ENCODE measurements at places on chromosomes 3 and 15. TPM values are rescaled to one million over a fixed set of nuclear protein-coding genes. Genes with fewer than 3 reads are reported as not detected.

Gene SNTN
- total RNA-seq: not detected

Gene ZNF860
- total RNA-seq: 0.60 TPM

Gene KLHL40
- total RNA-seq: not detected

Gene TMC3
- total RNA-seq: not detected

Gene DHX30
- total RNA-seq: 57.2 TPM

Gene IGF2BP2
- total RNA-seq: 29.2 TPM

Gene DNAH12
- total RNA-seq: 1.6 TPM

Gene PRR20G
- total RNA-seq: not detected

Gene CNTN4
- total RNA-seq: not detected

Gene MESP2
- total RNA-seq: 1.8 TPM

Gene CNTN6
- total RNA-seq: not detected

Gene STARD9
- total RNA-seq: 5.9 TPM

Gene NEDD4
- total RNA-seq: 30.8 TPM

Gene ZNF148
- 30.3 TPM for total RNA-seq

Gene FBXL2
- 9.5 TPM for total RNA-seq

Gene CTXND1
- not detected for total RNA-seq

DNA sequence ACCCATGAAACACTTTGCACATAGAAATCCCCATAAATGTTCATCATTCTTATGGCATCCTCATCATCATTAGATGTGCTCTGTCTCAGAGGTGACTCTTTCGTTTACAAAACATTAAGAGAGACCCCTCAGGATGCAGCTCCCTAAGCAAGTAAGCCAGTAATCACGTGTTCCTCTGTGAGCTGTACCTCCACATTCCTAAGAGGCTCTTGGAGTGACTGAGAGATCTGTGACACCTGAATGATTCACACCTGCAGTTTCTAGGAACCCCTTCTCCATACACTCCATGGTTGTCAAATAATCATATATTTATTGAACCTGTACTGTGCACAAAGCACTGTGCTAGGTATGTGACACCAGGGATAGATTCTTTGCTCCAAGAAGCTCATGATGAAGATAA lies 602.4 kb downstream of the UNC13C start:
- DNase-seq: no peak

- no peak for DNase-seq
These were observed 55.6 kb upstream of the TBC1D23 start for GRCh38 chr3:100205171-100205570.

DNA sequence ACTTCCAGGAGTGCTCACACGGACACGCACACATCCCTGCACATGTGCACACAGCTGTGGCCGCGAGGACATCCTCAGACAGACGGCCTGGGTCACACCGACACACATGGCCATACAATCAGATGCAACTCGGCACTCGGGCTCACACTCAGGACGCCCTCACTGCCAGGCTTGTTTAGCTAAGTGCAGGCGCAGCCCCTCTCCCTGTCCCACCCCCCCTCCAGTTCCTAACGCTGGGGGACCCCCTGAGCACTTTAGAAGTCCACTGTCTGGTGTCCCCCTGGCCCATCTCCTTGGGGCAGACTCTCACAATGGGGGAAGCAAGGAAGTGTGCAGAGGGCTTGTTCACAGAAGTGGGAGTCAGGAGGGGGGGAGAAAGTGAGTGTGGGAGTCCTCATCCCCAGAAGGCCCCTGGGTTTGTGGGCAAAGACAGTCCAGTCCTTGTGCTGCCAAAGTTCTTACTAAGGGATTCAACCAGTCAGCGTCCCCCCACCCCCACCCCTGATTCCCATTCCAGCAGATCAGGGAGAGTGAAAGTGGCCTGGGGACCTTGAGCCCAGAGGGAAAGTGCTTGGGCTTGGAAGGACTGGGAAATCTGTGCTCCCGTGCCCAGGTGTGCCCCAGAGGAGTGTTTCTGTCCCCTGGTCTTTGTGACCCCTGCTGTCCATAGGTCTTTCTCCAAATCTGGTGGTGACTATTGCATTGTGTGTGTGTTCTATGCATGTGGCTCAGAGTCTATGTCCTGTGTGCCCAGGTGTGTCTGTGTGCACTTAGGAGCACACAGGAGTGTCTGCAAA lies 767 bp upstream of the GATA2 start:
- no peak for DNase-seq

GRCh38 chr3:171804618-171805389 lies 5.5 kb downstream of the PLD1 start:
- peak; percentile 52 for DNase-seq

DNA sequence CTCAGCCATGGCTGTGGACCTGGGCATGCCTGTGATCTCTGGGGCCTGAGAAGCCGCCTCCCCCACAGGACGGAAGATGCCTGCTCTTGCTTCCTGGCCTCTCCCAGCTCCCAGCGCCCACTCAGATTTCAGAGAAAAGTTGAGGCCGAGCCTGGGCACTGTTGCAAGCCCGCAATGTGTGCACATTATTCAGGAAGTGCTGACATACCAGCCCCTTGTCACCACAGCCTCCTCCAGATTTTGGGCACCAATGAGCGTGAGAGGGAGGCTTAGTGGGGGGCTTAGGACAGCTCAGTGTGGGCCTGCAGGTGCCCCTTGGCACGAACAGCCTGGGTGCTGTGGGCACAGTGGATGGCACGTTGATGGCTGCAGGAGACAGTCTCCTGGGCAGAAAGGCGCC lies 1400.9 kb upstream of the ALCAM start:
- no peak for DNase-seq

GRCh38 chr15:34054081-34054707 lies 15.2 kb upstream of the AVEN start:
- no peak for DNase-seq

DNA sequence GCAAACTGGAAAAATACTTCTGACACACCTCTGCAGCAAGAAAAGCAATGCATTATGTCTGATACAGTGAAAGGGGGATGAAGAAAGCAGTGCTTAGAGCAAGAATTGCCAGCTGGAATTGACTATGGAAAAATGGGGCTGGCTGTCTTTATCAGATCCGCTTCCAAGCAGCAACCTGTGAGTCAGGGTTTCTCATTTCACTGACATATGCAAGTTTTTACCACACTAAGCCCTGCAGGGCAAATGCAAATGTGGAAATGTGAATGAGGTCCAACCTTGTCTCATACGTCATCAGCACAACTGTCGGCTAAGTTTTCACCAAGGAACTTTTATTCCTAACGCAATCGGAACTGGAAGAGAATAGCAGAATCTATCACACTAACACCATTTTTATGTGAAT lies 172.5 kb upstream of the GADL1 start:
- DNase-seq: peak; percentile 99

GRCh38 chr3:133294253-133294652 lies 105.6 kb upstream of the BFSP2 start:
- DNase-seq: no peak

DNA sequence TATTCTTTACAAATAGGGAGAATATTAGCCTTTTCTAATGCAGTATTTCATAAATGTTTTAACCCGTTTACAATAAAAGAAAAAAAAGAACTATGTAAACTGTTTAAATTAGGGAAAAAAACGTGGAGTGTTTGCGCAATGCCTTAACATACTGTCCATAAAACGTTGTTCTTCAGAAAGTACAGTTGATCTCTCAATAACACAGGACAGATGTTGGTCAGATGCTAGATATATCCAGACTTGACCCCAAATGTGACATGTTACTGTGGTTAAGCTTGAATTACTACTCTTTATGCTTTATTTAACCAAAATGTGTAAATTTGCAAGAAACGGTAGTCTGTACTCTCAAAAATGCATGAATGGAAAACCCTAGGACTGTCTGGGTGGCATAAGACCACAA lies 110.3 kb downstream of the PLOD2 start:
- no peak for DNase-seq

- DNase-seq: no peak
These were observed 11.4 kb downstream of the PGPEP1L start for GRCh38 chr15:98996169-98996568.

- DNase-seq: no peak
These were observed 51.8 kb downstream of the CHD2 start for GRCh38 chr15:92951800-92952457.

DNA sequence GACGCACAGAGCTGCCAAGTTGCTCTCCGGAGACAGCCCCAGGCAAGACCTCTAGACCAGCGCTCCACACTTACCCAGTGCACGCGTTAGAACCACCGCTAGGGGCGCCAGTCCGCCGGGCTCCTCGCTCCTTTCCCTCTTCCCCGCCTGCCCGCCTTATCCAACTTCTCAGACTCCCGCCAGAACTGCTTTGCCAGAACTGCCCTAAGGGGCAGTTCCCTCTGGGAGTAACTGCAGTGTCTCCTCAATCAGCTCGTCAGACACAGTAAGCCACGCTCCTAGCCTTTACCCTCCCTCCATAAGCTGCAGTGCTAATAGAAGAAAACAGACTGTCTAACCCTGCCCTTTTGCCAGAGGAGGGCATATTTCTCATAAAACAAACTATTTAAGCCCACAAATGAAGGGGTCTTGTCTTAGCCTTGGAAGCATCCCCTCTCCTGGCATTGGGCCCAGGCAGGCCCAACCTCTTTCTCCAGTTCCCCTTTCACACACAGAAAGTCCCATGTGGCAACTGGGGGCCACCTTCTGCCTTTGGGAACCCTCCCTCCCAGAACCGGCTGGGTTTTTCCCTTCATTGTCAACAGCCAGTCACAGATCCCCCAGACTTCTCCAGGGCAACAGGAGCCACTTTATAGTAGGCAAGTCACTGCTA lies 3.7 kb downstream of the BMF start:
- peak; percentile 96 for DNase-seq

DNA sequence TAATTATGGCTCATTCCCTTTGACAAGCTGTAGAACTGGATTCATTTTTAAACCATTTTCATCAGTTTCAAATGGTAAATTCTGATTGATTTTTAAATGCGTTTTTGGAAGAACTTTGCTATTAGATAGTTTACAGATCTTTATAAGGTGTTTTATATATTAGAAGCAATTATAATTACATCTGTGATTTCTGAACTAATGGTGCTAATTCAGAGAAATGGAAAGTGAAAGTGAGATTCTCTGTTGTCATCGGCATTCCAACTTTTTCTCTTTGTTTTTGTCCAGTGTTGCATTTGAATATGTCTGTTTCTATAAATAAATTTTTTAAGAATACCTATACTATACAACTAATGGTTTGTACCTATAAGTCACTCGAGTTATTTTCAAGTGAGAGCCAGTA lies 62.7 kb downstream of the PXYLP1 start:
- DNase-seq: peak; percentile 19

DNA sequence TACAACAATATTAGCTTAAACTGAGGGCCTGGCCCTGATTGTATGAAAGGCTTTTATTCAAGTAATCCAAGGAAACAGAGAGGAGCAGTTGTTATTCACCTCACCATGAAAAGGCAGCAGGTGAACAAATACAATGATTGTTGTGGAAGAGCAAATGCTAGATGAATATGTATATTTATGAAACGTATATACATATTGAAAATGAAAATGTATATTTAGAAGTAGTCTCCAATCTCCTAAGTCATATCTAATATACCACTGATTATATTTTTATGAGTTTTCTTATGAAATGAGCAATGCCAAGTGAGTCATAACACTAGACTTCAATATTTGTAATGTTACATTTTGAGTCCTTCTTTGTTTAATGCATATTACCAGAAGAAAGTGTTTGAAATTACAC lies 116.2 kb upstream of the KCNMB2 start:
- no peak for DNase-seq

GRCh38 chr15:80207887-80208286 lies 44.1 kb downstream of the CTXND1 start:
- DNase-seq: no peak

DNA sequence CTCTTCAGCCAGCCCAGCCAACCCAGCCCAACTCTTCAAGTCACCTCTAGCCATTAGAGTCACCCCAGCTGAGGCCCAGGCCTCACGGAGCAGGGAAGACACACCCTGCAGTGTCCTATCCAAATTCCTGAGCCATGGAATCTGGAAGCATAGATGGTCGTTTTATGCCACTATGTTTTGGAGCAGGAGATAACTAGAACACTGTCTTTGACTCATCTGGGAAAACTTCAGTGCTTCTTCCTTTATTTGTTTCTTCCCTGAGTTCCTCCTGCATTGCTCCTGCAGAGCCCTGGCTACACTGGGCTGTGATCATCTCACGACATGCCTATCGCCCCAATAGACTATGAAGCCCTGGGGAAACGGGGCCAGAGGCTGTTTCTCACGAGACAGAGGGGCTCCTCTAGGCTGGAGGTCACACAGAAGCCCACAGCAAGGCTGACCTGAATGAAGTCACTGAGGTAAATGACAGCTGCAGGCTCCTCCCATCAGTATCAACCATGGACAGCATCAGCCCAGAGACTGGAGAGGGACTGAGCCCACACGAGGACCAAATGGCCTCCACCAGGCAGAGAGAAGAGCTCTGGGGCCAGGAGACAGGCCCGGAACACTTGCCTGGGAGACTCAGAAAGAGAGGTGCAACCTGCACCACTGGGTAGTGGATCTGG lies 22.7 kb downstream of the CRABP1 start:
- no peak for DNase-seq

- DNase-seq: no peak
These were observed 2.1 kb downstream of the RHOV start for GRCh38 chr15:40871749-40872617.

DNA sequence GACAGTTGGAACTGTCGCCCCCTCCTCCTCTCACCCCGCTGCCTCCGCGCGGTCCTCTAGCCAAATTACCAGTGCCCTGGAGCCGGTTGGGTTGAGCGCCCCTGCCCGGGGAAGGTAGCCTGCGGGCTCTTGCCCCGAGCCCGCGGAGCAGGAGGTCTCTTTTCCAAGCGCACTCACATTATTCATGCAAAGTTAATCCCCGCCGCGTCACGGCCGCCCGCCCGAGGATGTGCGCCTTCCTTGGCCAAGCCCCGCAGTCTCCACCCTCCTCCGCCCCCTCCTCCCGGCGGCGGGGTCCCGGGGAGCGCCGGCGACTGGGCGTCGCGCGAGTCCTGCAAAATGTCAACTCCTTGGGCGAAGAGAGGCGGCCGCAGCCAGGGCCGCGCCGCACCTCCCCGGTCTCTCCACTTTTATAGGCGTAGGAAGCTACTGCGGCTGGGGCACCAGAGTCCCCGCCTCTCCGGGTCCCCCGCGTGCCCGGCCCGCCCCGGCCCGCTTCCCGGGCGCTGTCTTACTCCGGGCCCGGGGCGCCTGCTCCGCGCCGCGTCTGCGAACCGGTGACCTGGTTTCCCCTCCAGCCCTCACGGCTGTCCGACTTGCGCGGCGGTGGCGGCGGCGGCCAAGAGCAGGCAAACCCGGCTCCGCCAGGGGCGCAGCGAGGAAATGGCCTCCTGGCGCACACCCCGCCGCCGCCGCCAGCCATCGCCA lies at the start of gene THRB:
TSS of gene THRB (minus strand) at position 233 of the 708 bp plus-strand sequence.
- peak; percentile 32 for DNase-seq

DNA sequence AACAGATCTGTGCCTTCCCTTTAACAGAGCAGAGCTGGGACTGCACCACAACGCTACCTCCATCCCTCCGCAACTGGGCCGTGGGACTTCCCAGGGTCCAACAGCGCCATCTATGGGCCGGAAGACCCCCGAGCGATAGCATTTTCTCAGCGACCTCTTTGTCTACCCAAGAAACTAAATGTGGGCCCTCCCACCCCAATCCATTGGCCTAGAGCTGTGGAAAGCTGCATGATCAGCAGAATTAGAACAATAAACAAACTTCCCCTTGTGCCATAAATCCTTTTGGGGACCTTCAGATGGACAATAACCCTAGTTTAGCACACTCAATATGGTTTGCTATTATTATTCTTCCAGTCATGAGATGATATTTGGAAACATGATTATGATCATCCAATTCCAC lies 74.8 kb upstream of the NTRK3 start:
- peak; percentile 49 for DNase-seq

GRCh38 chr3:39808467-39809180 lies 785 bp upstream of the MYRIP start:
- no peak for DNase-seq
